Naive thymus-derived CD8-positive, alpha-beta T cell (primary cell): ENCODE measurements at places on chromosomes 16 and 17.

DNA sequence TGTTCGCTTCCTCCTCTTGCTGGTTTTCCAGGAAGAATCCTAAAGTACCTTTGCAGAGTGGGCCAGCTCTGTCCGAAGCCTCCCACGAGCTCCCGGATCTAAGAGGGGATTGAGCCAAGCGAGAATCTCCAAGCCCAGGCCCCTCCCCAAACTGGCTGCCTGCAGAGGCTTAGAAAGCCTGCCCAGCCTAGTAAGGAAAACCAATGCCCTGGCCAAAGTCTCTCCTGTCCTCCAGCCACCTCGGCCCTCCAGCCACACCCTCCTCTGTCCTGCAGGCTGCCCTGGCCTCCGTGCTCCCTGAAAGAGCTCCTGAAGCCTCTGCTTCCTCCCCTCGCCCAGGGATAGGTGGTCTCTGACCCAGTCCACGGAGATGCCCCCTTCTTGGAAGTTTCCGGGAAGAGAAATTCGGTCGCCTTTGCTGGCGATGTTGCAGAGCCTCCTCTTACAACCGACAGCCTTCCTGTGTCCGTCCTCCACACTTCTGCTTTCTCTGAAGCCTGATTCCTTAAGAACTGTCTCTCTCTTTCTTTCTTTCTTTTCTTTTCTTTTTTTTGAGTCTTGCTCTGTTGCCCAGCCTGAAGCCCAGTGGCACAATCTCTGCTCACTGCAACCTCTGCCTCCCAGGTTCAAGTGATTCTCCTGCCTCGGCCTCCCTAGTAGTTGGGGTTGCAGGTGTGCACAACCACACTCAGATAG, 54.9 kb upstream of the TOB1 start:
- no peak for DNase-seq

DNA sequence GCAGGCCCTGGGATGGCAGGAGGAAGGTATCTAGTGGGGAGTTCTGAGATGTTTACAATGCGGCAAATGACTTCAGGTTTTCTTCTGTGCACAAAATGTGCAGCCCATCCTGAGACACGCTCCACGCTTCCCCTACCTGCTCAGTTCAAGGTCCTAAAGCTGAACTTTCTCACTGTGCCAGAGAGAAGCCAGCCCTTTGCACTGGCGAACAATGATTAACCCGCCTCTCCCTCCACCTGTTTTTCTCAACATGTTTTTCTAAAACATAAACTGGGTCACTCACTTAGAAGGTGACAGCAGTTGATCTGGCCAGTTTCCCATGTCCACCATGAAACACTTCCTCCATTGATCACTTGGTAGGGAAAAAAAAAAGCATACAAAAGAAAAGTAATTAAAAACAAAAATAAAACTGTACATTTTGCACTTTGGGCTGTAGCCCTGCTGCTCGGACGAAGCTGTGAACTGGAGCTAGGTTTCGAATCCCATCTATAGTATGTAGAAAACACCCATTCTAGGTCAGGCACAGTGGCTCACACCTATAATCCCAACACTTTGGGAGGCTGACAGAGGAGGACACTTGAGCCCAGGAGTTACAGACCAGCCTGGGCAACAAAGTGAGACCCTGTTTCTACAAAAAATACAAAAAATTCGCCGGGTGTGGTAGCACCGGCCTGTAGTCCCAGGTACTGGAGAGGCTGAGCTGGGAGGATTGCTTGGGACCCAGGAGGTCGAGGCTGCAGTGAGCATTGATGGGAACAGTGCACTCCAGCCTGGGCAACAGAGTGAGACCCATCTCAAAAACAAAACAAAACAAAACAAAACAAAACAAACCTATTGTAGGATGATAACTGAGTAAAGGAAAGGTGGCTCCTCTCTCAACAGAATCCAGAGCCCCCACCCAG, 6.1 kb upstream of the G6PC1 start:
- DNase-seq: no peak

DNA sequence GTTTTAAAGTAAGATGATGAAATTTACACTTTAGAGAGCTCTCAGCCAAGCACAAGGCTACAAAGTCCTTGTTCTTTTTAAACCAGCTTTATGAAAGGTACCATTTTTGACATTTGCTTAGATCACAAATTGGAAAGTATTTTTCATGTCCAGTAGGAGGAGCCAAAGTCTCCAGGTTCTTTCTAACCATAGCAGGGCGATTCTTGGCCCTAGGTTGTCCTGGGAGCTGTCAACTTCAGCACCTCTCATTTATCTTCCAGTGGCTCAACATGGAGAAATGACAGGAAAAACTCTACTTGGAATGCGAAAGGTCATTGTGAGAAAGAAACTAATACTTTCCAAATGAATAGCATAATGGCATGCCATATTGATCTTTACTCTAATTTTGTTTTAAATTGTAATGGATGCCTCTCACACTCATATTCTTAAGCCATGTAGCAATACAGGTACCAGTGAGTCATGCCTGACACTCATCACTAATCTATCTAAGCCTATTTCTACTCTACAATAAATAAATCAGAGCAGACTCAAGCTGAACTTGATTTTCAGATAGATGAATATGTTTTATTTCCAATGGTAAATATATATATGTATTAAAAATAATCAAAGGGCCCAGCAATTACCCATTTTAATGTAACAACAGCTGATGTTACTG, 919.1 kb upstream of the EEF2KMT start:
- no peak for DNase-seq

GRCh38 chr17:80035937-80036714, at the start of gene CCDC40:
TSS of gene CCDC40 (plus strand) at chr17:80036642. CDS start at chr17:80036663, 21 bp downstream.
- peak; percentile 77 for DNase-seq

DNA sequence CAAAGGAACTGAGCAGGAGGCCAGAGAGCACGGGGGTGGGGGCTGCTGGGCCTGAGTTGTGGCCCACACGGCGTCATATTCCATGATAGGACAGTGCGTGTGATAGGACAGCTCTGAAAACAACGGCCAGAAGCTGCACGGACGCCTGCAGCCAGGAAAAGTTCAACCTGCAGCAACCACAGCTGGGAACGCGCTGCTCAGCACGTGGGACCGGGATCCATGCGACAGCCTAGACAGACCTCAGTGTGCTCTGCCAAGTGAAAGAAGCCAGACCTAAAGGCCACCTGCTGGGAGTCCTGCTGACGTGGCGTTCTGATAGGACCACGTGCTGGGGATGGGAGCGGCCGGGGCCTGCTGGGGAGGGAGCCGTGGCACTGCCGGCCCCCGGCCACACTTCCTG, 21.6 kb downstream of the CTU2 start:
- no peak for DNase-seq

DNA sequence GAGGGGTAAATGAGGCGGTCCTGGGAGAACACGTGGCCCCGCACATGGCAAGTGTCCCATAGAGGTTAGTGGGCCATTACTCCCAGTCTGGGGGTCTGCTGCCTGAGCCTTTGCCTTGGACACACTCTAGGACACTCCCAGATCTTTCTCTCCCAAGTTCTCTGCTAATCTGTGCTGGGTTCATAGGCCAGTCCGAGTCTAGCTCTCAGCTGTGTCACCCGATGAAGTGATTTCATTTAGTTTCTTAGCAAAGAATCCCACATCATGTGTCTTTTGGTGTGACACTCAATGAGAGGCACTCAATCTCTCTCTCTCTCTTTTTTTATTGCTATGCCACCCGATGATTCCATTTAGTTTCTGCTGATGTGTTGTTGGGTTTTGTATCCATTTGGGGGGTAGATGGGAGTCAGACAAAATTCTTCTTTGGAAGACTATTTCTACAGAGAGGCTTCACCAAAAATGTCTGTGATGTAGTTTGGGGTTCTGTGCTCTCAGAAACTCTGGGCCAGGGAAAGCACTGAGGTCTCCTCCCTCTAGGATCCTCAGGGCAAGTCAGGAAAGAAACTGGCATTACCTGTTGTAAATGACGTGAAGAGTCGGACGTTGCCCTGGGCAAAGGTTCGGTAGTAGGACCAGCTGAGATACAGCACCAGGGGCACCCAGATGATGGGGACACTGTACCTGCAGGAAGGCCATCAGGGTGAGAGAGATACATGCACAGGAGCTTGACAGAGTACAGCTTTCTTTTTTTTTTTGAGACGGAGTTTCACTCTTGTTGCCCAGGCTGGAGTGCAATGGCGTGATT, 25.2 kb upstream of the MLKL start:
- DNase-seq: no peak

GRCh38 chr16:83541231-83541630, 266.5 kb upstream of the HSBP1 start:
- DNase-seq: no peak

DNA sequence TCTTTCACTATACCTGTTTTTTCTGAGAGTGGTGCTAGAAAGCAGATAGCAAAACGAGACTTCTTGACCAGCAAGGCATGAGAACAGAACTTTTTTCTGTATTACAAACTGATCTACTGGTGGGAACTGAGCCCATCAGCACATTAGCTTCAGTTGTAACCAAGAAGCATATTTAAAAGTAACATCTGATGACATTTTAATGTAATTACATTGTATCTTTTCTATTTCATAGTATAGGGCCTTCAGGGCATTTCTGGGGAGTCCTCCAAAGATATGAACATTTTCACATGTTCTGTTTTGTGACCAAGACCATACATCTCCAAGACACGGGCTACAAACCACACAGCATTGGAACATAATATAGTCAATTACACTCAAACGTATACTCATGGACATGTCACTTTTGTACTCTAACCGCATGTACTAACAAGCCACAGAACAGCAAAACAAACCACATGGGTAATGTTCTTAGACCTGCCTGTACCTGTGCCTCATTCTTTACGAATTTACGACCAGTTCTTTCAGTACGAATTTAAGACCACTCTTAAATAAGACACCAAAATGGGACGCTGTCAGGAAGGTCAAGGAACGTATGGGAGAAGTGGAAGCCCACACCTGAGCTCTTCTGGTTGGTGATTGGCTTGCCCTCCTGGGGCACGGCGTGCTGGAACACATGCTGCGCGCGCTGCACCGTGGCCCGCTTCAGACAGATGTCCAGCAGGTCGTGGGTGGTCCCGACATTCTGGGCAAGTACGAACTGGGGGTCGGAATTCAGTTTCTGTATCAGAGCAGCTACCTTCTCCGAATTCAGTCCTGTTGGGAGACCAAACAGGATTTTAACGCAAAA, 825 bp downstream of the BLMH start:
- peak; percentile 18 for DNase-seq

DNA sequence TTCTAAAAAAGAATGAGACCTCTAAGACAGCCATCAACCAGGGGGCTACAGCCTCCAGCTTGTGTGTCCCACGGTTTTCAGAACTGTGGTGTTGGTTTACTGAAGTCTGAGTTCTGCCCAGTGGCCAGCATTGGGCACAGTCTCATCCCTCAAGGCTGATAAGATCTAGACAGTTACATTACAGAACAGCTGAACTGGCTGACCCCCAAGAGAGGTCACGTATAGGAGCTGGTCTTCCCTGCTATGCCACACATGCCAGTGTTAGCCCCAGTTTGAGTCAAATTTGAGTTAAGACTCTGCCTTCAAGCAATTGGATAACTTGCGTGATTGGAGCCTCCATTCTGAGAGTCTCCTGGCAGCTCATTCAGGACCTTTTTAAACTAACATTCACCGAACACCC, 14.8 kb upstream of the NUP93 start:
- DNase-seq: no peak

DNA sequence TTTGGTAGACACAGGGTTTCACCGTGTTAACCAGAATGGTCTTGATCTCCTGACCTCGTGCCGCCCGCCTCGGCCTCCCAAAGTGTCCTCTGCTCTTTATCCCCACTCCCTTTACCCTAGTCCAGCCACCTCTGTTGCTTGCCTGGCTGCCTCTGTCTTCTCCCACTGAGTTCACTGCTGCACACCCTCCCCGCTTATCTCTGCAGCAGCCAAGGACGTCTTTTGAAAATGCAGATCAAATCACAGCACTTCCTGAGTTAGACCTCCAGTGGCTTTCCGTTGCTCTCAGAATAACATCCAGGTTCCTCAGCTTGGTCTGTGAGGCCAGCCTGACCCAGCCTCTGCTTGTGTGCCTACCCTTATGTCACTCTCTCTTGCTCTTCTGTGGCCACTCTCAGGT, 5.4 kb downstream of the METTL22 start:
- no peak for DNase-seq

- DNase-seq: no peak
Observed at GRCh38 chr16:84851192-84852127, 31.7 kb downstream of the CRISPLD2 start.

- DNase-seq: no peak
Observed at GRCh38 chr16:73060892-73061490, 13.1 kb upstream of the ZFHX3 start.

DNA sequence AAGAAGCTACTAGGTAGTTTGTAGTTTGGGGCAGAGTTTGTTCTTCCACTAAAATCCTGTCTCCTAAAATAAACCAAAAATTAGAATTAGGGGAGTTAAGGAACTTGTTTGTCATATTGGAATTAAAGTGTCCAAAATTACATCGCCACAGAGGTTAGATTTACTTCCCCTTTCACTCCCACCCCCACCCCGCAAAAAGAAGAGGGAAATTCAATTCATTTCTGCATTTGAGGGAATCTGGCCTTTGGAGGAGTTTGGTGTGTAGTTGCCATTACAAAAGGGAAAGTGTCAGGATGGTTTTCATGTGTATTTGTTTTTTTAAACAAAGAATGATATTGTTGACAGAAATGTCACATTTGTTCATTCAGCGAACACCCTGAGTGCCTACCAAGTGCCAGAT, 5.8 kb downstream of the TMEM97 start:
- no peak for DNase-seq

DNA sequence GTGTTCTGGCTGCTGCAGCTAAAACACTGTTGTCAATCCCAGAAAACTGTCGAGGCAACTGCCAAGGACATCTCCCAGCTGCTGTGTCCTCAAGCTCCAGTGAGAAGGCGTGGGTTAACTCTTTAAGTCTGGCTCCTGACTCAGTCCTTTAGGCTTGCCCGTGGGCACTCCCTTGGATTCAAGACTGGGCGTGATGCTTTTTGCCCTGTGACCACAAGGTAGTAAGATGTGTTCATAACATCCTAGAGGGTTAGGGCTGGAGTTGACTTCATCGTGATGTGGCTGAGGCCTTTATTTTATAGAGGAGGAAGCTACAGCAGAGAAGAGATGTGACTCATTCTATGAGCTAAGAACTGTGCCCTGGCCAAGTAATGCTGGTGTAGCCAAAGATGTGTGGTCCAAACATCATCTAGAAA, 50.9 kb upstream of the TEKT3 start:
- no peak for DNase-seq

- no peak for DNase-seq
Observed at GRCh38 chr17:4895657-4896331, 3.5 kb upstream of the C17orf107 start.

- no peak for DNase-seq
Observed at GRCh38 chr16:71351558-71351901, 7.0 kb upstream of the CALB2 start.
